ENCODE measurements at places on chromosomes 5 and 9.

DNA sequence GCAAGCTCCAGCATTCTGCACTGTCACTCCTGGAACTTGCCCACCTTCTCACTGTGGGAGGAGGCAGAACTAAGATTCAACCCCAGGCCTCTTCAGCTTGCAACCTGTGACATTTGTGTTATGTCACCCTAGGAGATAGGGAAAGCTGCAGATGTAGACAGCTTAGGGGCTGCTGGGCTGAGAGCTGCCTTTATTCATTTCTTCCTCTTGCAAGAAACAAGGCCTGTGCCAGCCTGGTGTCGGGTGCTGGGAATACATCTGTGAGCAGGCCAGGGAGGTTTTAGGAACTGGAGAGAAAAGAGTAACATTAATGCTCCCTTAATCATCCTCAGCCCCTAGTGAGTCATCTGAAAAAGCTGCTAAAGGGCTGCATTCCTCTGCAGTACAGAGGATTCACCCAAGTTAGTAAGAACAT, 101.8 kb downstream of the FGF18 start:
- DNase-seq, result peak; percentile 84

GRCh38 chr9:137461663-137462395, 2.7 kb upstream of the NSMF start:
- peak; percentile 35 for DNase-seq

DNA sequence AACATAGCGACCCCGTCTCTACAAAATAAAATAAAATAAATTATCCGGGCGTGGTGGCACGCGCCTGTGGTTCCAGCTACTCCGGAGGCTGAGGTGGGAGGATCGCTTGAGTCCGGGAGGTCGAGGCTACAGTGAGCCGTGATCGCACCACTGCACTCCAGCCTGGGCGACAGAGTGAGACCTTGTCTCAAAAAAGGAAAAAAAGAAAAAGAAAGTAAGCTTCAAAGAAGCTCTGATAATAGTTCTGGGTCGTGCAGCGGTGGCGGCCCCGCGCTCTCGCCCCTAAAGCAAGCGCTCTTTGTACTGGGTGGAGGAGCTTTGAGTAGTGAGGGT, 6.8 kb downstream of the TLX3 start:
- no peak for DNase-seq

DNA sequence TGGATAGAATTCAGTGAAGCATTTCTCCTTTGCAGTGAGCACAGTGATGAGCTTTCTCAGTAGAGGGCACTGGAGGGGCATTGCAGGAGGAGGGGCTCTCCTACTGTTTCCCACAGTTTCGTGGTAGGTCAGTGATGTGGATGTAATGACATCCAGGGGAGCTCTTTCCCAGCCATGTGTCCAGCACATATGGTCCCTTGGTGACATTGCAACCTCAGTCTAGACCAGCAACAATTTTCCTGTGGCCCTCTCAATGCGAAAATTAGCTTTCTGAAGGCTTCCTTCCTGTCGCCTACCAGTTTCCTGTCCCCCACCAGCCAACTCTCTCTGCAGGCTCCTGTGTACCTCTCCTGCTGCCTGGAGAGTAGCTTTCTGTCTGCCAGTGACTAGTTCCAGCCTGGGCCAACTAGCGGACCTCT, 6.9 kb upstream of the PDCL start:
- no peak for DNase-seq

GRCh38 chr5:160702934-160703333, 149.1 kb downstream of the ATP10B start:
- DNase-seq, result no peak

DNA sequence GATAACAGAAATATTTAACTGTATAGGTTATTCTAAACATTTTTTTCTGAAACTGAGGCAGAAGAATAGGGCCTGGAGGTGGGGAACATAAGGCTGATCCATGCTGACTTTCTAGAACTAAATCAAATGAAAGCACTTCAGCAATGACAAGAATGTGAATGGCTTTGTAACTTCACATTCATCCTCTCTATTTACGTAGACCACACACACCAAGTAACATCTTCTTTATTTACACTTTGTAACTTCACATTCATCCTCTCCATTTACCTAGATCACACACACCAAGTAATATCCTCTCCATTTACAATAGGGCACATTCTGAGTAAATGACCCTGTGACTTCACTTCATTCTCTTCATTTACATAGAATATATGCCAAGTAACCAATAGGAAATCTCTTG, 251.8 kb upstream of the CDH9 start:
- no peak for DNase-seq

- DNase-seq, result no peak
Observed at GRCh38 chr5:30878296-30878695, 315.2 kb upstream of the CDH6 start.

DNA sequence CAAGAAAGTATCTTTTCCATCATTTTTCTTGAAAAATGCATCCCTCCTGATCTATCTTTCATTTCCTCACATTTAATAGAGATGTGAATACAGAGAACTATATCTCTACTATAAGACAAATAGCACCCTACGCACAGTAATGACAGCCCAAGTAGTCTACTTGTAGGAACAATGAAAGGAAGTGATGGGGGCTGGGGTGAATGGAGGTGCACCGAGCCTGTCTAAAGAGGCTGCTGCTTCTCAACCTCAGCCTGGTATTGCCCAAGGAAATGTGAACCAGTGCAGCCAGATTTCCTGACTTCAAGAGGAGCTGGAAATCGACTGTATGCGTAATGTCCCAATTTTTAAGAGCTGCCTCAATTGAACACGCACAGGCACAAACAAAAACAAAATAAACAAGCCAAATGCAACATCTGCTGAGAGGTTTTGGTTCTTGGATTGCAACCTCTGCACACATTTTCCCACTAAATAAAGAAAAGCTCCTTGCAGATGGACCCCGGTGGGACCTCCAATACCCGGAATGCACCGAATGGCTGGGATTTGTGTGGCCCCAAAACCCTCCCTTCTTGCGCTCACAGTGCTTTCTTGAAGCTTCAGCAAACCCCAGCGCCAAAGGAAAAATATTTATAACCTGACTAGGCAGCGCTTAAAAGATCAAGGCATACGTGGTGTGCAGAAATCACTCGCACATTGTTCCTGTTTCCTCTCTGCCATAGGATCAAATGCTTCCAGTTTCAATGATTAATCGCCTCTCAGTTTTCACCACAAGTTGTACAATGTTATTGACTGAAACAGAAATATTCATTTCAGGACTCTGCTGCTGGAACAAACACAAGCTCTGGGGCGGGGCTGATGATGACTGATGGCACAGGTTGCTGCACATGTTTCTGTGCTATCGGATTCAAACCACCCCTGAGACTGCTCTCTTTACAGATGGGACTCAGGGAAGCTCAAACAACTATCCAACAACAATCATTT, 68.3 kb downstream of the KCNIP1 start:
- no peak for DNase-seq

- peak; percentile 46 for DNase-seq
Observed at GRCh38 chr5:92544036-92544435, 1037.0 kb downstream of the NR2F1-AS1 start.

DNA sequence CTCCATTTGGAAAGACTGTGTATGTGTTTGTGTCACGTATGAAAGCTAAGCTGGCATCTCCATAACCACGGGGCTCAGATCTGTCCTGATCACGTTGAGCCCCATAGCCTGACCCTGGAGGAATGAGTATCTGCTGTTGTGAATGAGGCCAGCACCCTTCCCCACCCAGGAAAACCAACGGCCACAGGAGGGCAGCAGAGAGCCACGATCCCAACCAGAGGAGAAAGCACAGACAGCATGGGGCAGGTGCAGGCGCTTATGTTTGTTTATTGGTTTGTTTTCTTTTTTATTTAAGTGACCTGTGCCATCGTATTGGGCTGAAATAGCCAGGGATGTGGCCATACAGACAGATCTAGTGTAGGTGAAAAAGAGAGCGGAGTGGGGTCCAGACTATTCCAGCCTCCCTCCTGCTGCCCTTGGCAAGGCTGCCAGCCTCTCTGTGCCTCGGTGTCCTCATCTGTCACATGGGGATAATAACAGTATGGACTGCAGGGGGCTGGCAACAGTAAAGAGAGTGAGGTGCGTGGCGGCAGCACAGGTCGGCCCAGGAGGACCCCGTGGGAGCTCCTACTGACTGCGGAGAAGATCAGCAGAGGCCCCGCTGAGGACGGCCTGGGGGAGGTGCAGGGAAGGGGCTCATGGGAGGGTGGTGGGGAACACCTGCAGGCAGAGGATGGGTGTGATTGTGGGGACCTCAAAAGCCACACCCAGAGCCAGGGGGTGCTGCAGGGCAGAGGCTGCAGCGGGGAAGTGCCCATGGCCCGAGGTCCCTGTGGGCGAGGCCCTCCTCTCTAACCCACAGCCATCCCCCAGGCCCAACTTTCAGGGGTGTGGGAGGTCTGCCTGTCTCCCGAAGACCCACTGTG, 12.1 kb downstream of the OR2V2 start:
- peak; percentile 83 for DNase-seq

DNA sequence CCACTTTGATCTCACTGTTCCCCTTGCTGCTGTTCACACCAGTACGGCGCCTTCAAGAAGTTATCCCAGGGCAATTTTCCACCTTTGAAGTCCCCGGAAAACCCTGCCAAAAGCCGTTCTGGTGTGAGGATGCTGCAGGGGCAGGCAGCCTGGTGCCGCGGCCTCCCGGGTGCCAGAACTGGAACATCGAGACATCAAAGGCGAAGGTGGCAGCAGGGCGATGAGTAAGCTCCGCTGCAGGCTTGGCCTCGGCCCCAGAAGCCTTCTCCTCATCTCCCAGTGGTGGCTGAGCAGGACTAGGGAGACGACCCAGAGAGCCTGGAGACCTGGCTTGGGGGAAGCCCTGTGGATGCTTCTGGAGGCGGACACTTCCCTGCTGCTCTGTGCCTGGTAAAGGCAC, 115.3 kb upstream of the MSX2 start:
- DNase-seq, result no peak

DNA sequence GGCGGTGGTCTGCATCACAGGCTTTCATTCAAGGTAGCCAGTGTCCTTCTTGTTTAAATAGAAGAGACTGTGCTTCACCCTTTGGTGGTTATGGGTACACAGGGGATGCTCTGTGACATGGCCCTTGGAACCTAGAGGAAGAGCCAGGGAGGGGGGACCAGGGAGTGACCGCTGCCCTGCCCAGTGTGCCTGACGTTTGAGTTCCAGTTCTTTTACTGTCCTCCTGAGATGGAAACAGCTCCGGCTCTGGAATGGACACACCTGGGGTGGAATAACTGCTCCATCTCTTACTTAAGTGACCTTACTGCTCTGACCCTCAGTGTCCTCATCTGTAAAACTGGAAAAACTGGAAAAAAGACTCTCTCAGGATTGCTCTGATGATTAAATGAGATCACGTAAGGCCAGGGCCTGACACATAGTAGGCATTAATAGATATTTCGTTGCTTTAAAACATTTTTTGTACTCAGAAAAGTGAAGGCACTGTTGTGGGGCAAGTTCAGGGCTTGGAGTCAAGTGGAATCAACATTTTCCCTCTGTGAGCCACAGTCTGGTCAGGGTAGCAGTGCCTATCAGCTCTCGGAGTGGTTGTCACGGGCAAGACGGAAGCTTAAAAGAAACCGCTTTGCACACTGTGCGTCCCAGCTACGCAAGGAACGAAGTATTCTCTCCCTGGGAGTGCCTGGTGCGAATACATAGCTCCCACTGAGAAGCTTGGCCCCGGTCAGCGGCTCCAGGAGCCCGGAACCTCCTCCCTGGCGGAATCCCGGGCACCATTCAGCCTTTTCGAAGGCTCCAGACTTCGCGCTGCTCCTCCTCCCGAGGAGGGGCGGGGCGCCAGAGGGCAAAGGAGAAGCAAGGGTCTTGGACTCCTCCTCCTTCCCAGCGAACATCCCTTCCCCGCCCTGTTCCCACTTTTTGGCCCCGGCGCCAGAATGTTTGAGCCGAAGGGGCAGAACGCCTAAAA, 5.8 kb downstream of the POU4F3 start:
- DNase-seq, result peak; percentile 7

DNA sequence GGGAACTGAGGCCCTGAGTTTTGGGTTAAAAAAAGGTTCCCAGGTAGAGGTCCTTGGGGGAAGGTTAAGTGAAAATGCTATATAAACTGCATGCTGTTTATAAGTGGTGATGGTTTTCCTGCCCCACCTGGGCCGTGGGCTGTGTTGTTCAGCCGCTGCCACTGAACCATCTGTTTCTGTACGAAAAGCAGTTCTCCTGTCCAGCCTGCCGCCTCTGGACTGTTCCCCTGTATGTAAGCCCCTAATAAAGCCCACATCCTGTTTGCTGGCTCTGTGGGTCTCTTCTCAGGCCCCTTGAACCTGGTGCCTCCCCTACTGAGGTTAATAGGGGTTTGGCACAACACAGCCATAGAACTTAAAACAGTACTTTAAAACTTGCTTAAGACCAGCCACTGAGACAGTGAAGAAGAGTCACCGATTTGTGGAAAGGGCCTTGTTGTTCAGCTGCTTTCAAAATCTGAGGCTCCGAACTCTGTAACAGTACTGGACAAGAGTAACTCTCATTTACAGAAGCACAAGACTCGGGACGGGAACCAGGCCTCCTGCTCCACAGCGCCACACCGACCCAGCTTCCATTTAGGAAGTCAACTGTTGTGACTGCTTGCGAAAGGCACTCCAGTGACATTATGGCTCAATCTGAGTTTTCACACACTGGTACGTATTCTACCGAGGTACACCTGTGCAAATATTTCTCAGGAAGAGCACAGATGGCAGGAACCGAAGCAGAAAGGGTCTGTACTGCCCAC, 192.5 kb downstream of the CDK5RAP2 start:
- DNase-seq, result no peak

DNA sequence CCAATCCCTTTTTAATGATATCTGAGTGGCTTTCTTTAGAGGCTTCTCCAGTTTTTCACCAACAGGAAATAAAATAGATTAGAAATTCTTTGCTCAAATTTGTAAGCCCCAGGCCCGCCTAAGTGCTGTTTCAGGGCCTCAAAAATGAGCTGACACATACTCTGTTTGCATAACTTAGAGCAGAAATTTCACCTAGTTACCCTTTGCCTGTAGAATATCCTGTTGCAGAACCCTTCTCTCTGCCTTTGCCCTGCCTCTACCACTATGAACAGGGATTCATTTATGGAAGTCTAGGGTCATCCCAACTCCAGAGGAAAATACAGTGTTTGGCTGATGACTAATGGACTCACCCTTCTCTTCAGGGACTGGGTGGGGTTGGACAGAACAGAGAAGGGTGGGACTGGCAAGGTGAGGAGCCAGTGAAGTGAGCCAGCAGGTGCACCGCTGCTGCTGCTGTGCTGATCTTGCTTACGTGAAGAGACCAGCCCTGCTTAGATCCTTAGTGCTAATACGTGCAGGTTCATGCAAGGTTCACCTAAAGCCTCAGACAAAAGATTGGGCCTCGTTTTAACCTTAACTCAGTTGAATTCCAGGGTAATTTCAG, 22.8 kb downstream of the OSTF1 start:
- no peak for DNase-seq

GRCh38 chr5:67543720-67544270, 347.2 kb upstream of the CD180 start:
- no peak for DNase-seq

- DNase-seq, result no peak
Observed at GRCh38 chr9:94948567-94949235, 222.2 kb downstream of the AOPEP start.

DNA sequence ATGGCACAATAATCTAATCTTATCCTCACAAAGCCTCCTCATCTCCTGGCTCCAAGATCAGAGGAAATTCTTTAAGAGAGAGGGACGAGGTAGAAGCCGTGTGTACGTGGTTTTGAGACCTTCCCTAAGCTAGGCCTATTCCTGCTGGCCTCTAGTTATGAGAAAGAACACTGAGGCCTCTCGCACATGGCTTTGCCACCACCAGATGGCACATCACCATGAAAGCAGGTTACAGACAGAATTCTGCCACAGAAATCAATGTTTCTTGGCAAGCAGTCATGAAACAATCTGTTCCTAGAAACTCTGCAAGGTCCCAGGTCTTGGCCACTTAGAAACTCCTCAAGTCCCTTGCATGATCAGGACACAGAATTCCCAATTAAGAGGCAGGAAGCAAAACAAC, 268.2 kb upstream of the TAS2R1 start:
- peak; percentile 72 for DNase-seq

GRCh38 chr5:95878417-95879323, 56.1 kb upstream of the GLRX start:
- no peak for DNase-seq
